ENCODE measurements at places on chromosomes 12 and 14.

DNA sequence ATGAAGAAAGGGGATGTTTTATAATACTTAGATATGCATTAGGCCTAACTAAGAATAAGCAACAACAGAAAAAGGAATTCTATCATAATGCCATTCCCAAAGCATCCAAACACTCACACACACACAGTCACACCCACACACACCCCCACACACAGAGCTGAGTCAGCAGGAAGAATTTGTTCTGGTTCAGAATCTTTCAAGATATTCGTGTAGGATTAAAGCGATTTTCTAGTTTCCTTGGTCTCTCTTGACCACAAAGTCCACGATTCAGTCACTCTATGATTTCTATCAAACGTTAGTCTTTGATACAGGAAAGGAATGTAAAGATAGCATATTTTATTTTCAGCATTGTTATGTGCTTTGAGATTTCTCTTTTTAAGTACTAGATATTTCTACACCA is 382.6 kb upstream of the DCN start:
- no peak for DNase-seq

GRCh38 chr14:74213907-74214803 is 25.1 kb upstream of the VSX2 start:
- DNase-seq = no peak

DNA sequence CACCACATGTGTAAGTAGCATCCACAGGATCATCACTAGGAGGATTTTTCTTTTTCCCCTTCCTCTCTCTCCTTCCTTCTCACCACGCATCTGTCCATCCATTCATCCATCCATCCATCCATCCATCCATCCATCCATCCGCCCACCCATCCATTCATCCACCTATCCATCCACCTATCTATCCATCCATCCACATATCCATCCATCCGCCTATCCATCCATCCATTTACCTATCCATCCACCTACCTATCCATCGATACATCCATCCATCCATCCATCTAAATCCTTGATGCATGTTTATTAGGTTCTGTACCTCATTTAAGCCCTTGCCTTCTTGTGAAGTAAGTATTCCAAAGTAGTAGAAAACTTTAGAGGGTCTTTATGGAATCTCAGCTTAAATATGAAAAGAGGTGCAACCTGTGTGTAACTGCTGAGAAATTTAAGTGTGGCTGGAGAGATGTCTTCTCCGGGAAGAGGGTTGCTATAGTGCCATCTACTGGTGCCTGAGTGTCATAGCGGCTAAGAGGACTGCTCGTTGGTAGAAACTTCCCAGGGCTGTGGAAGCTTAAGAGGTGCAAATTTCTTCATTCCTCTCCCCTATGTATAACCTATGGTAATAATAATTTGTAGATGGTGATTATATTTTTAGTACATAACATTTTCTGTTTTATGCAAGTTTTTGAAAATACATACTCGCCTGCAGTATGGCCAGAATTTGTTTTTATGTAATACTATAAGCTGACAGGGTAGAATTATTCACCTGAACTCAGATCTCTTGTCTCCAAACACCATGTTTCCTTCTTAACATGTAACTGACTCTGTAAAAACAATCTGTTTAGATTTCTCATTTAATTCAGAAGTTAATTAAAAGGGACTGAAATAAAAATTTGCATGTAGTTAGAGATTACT is 46.0 kb downstream of the MYO1H start:
- peak; percentile 9 for DNase-seq

DNA sequence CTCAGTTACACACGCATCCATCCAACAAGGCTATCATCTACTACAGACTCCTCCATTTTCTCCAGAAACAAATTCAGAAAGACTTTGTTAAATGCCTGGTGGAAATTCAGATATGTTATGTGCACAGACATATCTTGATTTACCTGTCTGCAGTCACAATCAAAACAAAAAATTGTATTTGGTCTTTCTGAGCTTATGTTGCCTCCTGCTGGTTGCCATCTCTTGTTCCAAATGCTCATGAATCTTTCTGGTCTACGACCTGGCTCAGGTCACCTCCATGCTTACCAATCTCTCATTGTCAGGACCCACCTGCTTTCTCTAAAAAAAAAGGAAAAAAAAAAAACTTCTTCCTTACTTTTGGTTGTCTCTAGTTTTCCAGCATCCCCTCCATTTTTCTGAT is 169.2 kb upstream of the PLXNC1 start:
- no peak for DNase-seq

DNA sequence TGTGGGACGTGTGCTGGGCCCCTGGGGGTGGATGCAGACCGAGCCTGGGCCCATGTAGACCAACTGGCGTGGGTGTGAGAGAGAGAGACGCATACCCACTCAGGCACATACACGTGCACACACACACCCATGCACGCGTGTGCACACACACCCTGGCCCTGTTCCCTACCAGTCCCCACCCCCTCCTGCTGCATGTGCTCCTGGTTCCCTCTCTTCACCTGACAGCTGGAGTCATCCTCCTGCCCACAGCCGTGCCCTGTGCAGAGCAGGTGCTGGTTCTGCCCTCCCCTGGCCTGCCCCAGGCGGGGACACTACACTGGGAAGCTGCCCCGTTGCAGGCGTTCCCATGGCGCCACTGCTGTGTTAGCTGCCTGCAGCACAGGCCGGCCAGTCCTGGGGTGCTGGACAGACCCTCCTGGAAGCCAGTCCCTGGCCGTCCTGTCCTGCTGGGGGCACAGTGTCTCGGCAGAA is 18.5 kb downstream of the PACS2 start:
- DNase-seq = no peak

GRCh38 chr14:80152763-80153162 is 58.5 kb downstream of the DIO2 start:
- no peak for DNase-seq

GRCh38 chr12:29902043-29902442 is 118.3 kb upstream of the TMTC1 start:
- DNase-seq = no peak

GRCh38 chr12:77079631-77080030 is 14.3 kb upstream of the E2F7 start:
- no peak for DNase-seq

- no peak for DNase-seq
These were observed 25.6 kb downstream of the AKAP6 start for GRCh38 chr14:32354716-32355115.

GRCh38 chr14:101233808-101234207 is 327.5 kb upstream of the DIO3 start:
- no peak for DNase-seq

GRCh38 chr12:42237853-42238239 is 202 bp downstream of the YAF2 start:
- no peak for DNase-seq

DNA sequence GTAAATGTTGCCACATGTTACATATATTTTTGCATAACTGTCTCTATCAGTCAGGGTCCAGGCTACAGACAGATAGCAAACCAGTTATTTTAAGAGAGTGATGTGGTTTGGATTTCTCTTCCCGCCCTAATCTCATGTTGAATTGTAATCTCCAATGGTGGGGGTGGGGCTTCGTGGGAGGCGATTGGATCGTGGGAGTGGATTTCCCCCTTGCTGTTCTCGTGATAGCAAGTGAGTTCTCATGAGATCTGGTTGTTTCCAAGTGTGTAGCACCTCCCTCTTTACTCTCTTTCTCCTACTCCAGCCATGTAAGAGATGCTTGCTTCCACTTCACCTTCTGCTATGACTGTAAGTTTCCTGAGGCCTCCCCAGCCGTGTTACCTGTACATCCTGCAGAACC is 704.2 kb upstream of the TBX3 start:
- no peak for DNase-seq

DNA sequence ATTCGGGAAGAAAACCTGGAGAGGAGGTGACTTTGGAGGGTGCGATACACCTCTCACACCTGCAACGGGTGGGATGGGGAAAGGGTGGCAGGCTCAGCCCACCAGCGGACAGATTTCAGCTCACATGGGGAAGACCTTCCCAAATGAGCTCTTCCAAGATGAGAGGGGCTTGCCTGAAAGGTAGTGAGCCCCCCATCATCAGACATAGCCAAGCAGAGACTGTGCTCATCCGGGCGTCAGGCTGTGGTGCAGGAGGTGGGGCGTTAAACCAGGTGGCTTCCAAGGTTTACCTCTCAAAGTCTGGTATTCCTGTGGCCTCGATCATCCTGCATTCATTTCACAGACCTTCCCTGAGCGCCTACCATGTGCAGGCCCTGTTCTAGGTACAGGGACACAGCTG is 105.4 kb upstream of the FKBP4 start:
- no peak for DNase-seq

- DNase-seq = no peak
These were observed 247.4 kb downstream of the SYT10 start for GRCh38 chr12:33192226-33192625.

- peak; percentile 6 for DNase-seq
These were observed 69.5 kb upstream of the SLC24A4 start for GRCh38 chr14:92253381-92253894.

- peak; percentile 12 for DNase-seq
These were observed 6.6 kb downstream of the DLK1 start for GRCh38 chr14:100733152-100733850.

DNA sequence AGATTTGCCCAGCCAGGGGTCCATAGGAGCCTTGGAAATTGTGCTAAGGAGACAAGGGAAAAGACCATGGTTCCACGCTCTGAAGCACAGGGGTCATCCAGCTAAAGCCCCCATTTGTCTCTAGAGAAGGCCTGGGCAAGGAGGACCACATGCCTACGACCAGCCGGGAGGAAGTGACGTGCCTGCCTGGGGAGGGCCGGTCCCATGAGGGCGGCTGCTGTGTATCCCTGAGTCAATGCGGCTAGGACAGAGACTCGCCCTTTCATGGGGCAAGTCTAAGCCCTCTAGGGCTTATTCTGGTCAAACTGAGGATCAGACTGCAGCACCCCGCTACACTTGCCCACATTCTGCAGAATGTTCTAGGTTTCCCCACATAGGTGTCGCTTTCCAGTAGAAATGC is 20.6 kb upstream of the RIN3 start:
- no peak for DNase-seq

- DNase-seq = peak; percentile 28
These were observed 39.3 kb downstream of the CCDC177 start for GRCh38 chr14:69535230-69535848.

DNA sequence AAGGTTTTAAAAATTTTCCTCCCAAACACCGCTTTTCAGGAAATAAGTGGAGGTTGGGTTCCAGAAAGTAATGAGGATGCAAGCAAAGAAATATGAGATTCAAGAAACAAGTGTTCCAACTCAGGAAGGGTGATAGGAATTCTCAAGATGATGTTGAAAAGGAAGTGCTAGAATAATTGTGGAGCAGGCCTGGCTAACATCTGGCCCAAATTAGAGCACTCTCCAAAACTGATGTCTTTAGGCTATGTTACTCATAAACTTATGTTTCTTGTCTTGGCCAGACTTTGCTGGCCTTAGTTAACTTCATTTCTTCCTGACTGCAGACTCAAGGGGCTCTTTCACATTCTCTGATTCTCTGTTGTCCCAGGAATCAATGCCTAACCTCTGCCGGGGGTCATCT is 116.3 kb downstream of the TMTC3 start:
- DNase-seq = no peak

DNA sequence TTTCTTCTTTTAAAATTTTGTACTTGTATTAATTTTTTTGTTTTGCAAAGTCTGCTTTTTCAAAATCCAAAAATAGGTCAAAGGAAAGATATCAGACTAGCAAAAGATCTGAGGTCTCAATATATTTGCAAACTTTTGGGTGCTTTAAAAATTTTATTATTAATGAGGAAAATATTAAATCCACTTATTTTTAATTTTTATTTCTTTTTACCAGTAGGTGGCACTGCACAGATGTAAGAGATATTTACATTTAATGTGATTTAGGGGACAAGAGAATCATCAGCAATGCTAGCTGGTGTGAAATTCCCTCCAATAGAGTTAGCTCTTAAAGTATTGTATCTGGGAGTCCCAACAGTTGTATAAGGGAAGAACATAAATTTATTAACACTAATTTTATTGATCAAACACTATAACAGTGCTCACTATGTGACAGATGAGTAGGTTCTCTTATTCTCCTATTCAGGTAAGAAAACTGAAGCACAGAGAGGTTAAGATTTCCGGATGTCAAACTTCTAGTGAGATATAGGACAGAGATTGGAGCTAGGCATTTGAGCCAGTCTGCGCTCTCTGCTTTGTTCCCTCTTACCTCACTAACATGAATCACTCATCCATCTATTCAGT is 30.5 kb downstream of the ALX1 start:
- no peak for DNase-seq

DNA sequence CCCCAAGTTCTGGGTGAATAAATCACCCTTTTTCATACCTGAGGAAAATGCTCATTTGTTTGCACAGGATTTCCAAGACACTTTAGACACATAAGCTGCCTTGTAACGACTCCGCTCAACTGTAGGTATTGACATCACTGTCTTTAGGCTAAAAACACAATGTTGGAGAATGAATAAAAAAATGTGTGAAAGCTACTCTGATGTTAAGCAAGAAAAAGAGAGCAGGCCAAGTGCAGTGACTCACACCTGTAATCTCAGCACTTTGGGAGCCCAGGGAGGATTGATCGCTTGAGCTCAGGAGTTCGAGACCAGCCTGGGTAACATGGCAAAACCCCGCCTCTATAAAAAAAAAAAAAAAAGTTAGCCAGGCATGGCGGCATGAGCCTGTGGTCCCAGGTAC is 11.1 kb upstream of the CIPC start:
- DNase-seq = no peak

GRCh38 chr14:100147691-100148464 is 11.6 kb downstream of the DEGS2 start:
- DNase-seq = no peak

- no peak for DNase-seq
These were observed 28.3 kb upstream of the LIN7A start for GRCh38 chr12:80966001-80966400.

DNA sequence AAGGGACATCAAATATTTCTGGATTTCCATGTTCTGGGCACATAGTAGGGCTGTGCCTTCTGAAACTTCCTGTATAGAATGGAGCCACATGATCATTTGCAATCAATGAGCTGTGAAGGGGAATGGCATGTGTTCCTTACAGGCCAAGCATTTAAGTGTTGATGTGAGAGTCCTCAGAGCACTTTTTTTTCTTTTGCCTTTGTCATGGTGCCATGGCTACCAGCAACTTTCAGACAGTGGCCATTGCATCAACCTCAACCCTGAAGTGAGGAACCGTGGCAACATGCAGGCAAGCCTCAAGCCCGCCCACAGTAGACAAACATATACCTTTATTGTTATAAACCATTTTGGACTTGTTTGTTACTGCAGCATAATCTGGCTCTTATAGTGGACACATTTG is 948.1 kb downstream of the NRXN3 start:
- no peak for DNase-seq

DNA sequence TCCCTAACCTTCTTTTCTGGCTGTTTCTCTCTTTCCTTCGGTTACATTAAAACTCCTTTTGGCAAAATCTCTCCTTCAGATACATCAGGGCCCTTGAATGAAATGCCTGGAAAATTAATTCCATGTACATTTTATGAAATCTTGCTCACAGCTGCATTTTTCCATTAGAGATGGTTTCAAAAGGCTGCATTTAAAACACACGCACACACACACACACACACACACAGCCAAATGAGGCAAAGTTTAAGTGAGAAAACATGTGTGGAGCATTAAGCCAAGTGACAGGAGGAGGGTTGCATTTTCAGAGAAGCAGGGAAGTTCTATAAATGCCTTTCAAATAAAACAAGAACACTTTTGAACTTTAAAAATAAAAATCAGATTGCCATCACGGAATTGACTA is 216.4 kb downstream of the LRIG3 start:
- no peak for DNase-seq

All from DMS153 (cell line).